A172 (cell line): ENCODE measurements at places on chromosomes 3 and 15. TPM values are rescaled to one million over a fixed set of nuclear protein-coding genes. Genes with fewer than 3 reads are reported as not detected.
A peak's percentile ranks its signal among the peaks of the same experiment; 100 is the strongest.

- no peak for DNase-seq
These were observed 14.5 kb upstream of the LYZL4 start for GRCh38 chr3:42424911-42425310.

- DNase-seq = peak; percentile 58
These were observed 161.8 kb upstream of the TBL1XR1 start for GRCh38 chr3:177358977-177359592.

- DNase-seq = no peak
These were observed 335.8 kb upstream of the THRB start for GRCh38 chr3:24830230-24831152.

DNA sequence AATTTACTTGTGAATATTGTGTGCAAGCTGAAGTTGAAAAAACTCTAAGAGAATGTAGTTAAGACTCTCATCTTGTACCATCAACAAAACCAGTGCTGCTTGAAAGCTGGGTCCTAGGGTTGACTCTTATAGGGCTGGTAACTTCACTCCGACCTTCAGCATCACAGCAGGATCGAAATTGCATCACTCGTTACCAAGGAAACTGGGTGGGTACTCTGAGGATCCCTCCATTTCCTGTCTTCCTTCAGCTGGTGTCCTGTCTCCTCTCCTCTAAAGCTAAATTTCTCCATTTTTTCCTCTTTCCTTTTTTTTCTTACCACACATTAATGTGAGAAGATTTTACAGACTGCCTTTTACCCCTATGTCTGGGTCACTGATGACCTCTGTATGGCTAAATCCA is 3.0 kb upstream of the APH1B start:
- peak; percentile 25 for DNase-seq

- DNase-seq = peak; percentile 57
These were observed 114.6 kb downstream of the NFKBIZ start for GRCh38 chr3:101963902-101964362.

DNA sequence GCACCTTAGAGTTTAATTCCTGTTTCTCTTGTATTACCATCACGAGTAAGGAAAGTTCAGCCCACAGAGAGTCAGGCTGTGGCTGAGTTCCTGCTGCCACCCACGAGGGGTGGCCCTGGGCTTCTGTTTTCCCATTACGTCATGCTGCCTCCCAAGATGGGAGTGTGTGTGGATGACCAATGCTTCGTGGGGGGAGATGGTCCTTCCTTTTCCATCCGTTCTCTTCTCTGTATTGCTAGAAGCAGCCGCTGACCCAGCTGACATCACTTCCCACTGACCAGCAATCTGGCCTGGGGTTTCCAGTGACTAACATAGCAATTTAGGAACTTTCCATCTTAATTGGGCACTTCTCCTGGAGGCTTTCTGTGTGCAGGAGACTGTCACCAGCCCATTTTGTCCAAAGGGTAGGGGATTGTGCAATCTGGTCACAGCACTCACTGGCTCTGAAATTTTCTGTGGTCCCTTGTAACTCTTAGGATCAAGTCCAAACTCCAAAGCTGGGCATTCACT is 9.3 kb downstream of the IRAK2 start:
- DNase-seq = peak; percentile 99

- peak; percentile 77 for DNase-seq
These were observed 93.9 kb downstream of the PCCB start for GRCh38 chr3:136343873-136344555.

DNA sequence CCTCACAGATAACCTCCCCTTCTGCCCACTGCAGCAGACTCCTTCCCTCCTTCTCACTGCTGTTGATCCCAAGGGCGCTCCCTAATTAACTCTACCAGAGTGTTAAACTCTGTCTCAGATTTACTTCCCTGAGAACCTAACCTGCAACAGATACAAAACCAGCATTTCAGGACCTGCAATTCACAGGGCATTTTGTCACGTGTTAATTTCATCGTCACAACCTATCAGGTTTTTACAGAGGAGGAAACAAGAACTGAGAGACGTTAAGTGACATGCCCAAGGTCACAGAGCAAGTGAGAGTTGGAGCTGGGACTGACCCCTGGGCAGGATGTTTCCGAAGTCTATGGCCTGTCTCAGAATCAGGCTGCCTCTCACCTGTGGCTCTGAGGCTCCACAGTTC is 223.9 kb downstream of the UACA start:
- DNase-seq = no peak

DNA sequence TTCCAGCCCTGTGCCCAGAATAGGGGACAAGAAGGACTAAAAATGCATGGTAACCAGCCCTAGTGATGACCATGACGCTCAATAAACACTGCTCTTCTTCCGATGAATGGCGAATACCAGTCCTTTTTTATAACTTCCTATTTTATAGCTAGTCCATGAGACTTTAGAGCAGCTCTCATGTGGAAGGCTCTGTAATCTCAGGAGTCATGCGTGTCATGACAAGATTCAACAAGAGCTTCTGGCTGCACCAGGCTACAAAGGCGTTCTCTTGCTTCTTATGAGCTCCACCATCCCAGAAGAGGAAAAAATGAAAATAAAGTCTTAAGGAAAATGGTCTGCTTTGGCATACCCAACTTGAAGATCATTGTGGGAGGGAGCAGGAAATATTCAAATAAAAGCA is 141.0 kb downstream of the TMCO5A start:
- no peak for DNase-seq

DNA sequence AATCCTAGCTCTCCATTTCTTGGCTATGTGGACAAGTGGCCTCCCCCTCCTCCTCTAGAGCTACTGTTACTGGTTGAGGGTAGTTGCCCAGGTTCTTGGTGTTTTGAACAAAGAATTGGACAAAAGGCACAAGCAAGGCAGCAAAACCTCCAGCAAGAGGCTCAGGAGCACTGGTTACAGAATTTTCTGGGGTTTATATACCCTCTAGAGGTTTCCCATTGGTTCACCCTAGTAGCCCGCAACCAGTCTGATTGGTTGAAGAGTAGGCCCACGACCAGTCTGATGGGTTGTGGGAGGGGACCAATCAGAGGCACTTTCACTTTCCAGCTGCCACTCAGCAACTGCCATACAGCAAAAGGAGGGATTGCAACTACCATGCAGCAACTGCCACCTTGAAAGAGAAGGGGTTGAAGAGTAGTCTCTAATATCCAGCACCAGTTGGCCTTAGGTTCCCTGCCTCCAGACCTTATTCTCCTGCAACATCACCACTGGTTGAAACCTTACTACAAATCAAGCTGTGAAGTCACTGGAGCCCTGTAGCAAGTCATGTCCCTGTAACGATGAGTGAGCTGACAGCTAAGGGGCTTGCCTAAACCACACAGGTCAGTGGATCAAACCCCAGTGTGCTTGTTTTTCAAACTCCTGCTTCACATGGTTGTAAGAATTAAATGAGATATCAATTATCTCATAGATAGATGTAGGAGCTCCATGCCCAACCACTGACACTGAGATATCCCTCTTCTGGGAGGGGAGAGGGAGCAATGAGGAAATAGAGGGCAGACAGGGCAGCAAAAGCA is 2.9 kb upstream of the C15orf39 start:
- DNase-seq = peak; percentile 57

- DNase-seq = no peak
These were observed 64.5 kb downstream of the FEM1B start for GRCh38 chr15:68341760-68342725.

GRCh38 chr3:192371870-192372400 is 355.4 kb downstream of the FGF12 start:
- DNase-seq = no peak

GRCh38 chr15:63080634-63081250 is 38.2 kb downstream of the TPM1 start:
- DNase-seq = no peak

DNA sequence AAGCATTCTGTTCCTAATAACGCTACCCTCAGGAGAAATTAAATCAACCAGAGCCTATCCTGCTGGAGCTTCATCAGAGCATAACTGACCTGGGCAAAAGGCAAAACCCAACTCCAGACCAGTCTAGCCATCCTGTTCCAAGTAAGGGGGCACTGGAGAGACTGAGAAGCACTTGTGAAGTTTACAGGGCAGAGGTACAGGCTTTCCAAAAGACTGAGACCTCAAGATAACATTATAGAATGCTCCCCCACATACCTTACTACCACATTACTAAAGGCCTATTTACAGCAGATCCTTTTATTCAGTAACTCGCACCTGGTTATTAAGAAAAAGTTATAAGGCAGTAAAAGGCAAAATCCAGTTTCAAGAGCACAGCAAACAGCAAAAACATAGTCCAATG is 35.5 kb downstream of the RFX7 start:
- DNase-seq = no peak

DNA sequence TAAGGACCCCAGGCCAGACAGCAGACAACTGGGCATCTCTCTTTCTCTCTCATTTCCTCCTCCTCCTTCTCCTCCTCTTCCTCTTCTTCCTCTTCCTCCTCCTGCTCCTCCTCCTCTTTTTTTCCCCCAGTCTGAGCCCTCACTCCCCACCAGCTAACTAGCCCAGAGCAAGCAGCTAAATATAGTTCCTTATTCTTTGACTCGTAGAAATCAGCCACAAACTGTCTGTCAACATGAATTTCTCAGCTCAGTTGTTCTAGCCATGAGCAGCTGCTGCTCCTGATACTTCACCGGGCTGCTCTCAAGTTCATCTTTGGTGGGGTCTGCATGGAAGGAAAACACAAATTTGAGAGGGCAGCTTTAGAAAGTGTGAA is 19.2 kb upstream of the LOXL1 start:
- DNase-seq = no peak

- DNase-seq = peak; percentile 30
These were observed 34.3 kb downstream of the GOLIM4 start for GRCh38 chr3:168061332-168061996.

- DNase-seq = no peak
These were observed 95.1 kb upstream of the PHLDB2 start for GRCh38 chr3:111763968-111764367.

SEMA7A gene
- total RNA-seq = 12.6 and 14.3 TPM in 2 replicates

GXYLT2 gene
- 6.0 and 6.6 TPM in 2 replicates for total RNA-seq

GOLGA8J gene
- 0.40 TPM in 1 of 2 replicates, not detected in the other for total RNA-seq

ZNF35 gene
- 15.3 and 16.5 TPM in 2 replicates for total RNA-seq

CCR9 gene
- not detected in 2 replicates for total RNA-seq

LTF gene
- not detected in 2 replicates for total RNA-seq

MRPS22 gene
- total RNA-seq = 99.0 and 142 TPM in 2 replicates

FBXO40 gene
- 0.09 TPM in 1 of 2 replicates, not detected in the other for total RNA-seq

CLDN18 gene
- total RNA-seq = 0.07 and 0.26 TPM in 2 replicates

GOLGA8H gene
- 0.41 and 1.6 TPM in 2 replicates for total RNA-seq

GPR160 gene
- total RNA-seq = 1.9 and 2.7 TPM in 2 replicates

MST1R gene
- total RNA-seq = 1.1 and 1.9 TPM in 2 replicates
